ENCODE measurements at places on chromosomes 11 and 22.
A peak's percentile ranks its signal among the peaks of the same experiment; 100 is the strongest.

DNA sequence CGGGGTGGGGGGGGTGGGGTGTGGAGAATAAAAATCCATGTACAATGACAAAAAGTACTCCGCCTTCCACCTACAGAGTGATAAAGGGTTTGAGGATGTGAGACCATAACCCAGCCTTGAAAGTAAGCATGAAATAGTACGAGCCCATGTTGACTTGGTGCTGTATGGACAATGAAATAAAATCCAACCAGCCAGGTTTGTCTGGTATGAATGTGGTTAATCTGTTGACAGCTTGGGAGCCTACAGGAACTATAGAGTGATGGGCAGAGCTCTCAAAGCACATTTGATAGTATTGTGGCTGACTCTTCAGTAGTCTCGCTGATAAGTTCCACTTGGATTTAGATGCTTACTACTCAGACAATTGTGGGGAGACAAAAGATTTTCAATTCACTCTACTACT lies 48.8 kb upstream of the CD44 start:
- no peak for DNase-seq

GRCh38 chr22:46469711-46470110 lies 67.7 kb downstream of the CELSR1 start:
- DNase-seq: no peak

- no peak for DNase-seq
Measured at GRCh38 chr11:129978447-129978846, 24.2 kb downstream of the PRDM10 start.

DNA sequence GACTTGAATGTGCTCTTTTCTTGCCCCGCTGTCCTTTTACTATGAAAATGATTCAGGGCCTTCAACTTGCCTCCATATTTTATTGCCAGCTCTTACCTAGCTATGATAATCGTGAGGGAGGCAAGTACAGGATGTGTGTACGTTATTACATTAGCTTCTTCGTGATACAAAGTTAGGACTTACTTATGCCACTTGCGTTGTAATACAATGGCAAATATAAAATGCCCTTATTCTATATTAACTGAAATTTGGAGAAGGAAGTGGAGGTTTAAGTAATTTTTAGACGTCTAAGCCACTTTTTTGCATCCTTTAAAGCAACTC lies 10.8 kb upstream of the CCT8L2 start:
- DNase-seq: no peak

GRCh38 chr11:64419257-64419790 lies 60.4 kb downstream of the RPS6KA4 start:
- DNase-seq: no peak

GRCh38 chr22:44928711-44929358 lies 81.0 kb downstream of the PHF21B start:
- DNase-seq: no peak

- no peak for DNase-seq
Measured at GRCh38 chr11:71544525-71545214, 3.5 kb upstream of the KRTAP5-9 start.

DNA sequence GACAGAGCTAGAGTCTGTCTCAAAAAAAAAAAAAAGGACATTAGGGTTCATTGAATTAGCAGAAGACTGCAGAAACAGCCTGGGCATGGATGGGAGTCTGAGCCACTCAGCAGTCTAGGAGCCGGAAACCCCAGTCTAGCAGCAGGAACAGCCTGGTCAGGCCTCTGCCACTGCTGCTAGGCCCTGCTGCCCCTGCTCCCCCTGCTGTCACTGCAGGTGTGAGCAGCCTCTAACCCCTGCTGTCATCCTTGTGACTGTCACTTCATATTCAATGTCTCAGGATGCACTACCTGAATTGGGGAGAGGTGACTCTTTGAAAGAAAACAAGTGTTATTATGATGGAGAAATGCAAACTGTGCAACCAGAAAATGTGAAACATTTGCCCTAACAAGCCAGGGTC lies 7.0 kb upstream of the DDX17 start:
- no peak for DNase-seq

- DNase-seq: no peak
Measured at GRCh38 chr11:121340032-121340580, 47.5 kb downstream of the SC5D start.

- no peak for DNase-seq
Measured at GRCh38 chr22:39690881-39691605, 120.5 kb downstream of the CACNA1I start.

GRCh38 chr11:69213316-69213715 lies 57.6 kb downstream of the SMIM38 start:
- no peak for DNase-seq

GRCh38 chr11:96464700-96465307 lies 75.0 kb downstream of the JRKL start:
- DNase-seq: peak; percentile 71

- no peak for DNase-seq
Measured at GRCh38 chr11:126214441-126214840, 2.9 kb downstream of the FAM118B start.

GRCh38 chr22:18120857-18121256 lies 10.2 kb downstream of the TUBA8 start:
- DNase-seq: no peak

DNA sequence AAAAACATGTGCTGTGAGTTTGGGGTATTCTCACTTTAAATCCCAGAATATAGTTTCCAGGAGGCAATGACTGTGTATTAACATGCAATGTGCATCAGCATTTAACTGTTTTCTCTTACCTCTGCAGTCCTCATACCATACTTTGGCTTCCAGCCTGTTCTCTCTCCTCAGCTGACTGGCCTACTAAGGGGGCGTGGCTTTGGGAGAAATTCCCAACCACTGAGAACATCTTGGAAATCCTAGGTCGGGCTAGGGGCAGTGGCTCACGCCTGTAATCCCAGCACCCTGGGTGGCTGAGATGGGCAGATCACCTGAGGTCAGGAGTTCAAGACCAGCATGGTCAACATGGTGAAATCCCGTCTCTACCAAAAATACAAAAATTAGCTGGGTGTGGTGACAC lies 13.5 kb upstream of the ZC3H12C start:
- no peak for DNase-seq

GRCh38 chr11:112797648-112798293 lies 163.4 kb upstream of the NCAM1 start:
- peak; percentile 16 for DNase-seq

- DNase-seq: no peak
Measured at GRCh38 chr11:19598456-19598855, 114.2 kb upstream of the NAV2 start.

- peak; percentile 52 for DNase-seq
Measured at GRCh38 chr11:11786771-11787170, 55.0 kb upstream of the USP47 start.

DNA sequence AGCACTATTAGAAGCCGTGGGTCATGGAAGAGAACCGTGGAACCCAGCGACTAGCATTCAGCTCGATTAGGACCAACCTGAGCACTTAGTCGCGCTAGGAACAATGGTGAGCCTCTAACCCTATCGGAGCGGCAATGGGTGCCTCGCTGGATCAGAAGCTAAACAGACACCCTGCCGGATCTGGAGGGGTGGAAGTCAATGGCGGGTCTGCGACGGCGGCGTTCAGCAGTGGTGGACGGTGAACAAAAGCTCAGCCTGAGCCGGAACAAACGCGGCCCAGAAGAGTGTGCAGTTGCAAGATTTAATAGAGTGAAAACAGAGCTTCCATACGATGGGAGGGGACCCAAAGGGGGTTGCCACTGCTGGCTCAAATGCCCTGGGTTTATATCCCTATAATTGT lies 391.8 kb upstream of the DDI1 start:
- no peak for DNase-seq

DNA sequence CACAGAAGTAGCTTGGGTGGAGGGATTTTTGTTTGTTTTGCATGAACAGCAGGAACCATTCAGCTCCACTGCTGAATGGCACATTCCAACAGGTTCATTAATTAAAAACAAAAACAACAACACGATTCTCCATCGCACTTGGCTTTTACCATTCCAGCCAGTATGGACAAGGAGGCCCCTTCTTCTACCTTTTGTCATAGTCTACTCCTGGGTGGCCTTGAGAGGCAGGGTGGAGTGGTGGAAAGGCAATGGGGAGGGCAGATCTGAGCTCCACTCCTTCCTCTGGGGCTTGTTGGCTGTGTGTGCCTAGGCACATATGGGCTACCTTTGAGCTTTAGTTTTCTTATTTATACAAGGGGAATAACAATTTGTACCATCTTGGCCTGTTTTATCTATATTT lies 4.8 kb downstream of the TIMP3 start:
- DNase-seq: no peak

Measured in fibroblast of skin of back (primary cell).